Colonic mucosa (tissue), 4 donors: ENCODE measurements at places on chromosomes 2 and 18.
A peak's percentile ranks its signal among the peaks of the same experiment; 100 is the strongest.

DNA sequence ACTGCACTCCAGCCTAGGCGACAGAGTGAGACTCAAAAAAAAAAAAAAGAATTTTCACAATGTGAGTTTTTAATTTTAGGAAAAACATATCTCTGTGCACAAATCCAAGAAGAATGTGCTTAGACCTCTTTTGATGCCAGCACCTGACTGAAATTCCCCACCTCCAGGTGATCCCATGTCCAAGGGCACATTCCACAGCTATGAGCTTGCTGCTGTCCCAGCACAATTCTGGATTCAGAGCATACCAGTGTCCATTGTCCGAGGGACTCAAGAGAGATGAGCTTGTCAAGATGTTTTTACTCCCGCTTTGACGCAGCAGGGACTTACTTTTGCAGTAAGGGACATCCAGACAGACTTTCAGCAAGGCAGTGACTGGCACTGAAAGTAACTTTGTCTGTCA lies 489.1 kb upstream of the ACVR2A start:
- no peaks in the 10 kb centered on the region for H3K36me3 ChIP-seq
- H3K27ac ChIP-seq, result no peak overlapping the region
- no peaks in the 10 kb centered on the region for H3K27me3 ChIP-seq
- no peaks in the 10 kb centered on the region for H3K4me1 ChIP-seq
- H3K4me3 ChIP-seq, result no peak overlapping the region

GRCh38 chr2:233247744-233248143 lies 3.7 kb upstream of the ATG16L1 start:
- no peaks in the 10 kb centered on the region for H3K36me3 ChIP-seq
- H3K4me3 ChIP-seq, result no peak overlapping the region
- H3K27me3 ChIP-seq, result no peaks in the 10 kb centered on the region
- DNase-seq, result no peak

DNA sequence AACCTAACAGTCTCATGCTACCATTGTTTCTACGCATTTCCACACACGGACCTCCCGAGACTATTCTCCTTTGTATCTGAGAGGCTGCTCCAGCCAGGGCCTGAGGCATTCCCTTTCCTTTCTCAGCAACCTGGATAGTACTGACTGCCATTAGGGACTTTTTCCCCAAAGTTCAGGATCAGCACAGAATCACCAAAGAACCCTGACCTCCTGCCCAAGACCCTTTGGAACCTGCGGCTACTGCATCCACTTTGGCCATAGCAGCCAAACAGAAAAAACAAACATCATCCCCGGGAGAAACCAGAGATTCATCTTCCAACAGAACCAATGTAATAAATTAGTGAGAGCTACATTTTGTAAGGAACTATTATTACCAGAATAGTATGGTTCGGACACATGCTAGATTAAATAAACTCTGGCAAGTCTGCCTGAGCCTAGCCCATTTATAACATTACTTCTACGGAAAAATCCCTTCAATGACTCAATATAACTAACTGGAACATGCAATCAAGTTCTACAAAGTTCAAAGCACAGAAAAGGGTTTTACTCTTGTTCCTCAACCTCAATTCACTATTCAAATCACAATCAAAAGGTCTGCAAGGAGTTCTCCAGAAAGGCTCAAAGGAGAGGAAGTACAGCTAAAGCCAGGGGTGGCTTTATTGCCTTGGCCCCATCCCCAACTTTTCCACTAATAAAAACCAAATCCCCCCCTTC lies 51.8 kb downstream of the LPIN2 start:
- H3K27me3 ChIP-seq, result no peaks in the 10 kb centered on the region
- no peaks in the 10 kb centered on the region for H3K4me1 ChIP-seq
- no peaks in the 10 kb centered on the region for H3K36me3 ChIP-seq
- no peak for DNase-seq

- H3K36me3 ChIP-seq, result no peaks in the 10 kb centered on the region
- H3K27me3 ChIP-seq, result no peaks in the 10 kb centered on the region
- H3K27ac ChIP-seq, result no peak overlapping the region
- H3K4me3 ChIP-seq, result no peak overlapping the region
- H3K4me1 ChIP-seq, result no peaks in the 10 kb centered on the region
- no peak for DNase-seq
These were observed 17.6 kb upstream of the SLC9A2 start for GRCh38 chr2:102601730-102602129.

- DNase-seq, result no peak
- no peak overlapping the region for H3K27ac ChIP-seq
- no peaks in the 10 kb centered on the region for H3K4me1 ChIP-seq
- H3K36me3 ChIP-seq, result no peaks in the 10 kb centered on the region
- H3K27me3 ChIP-seq, result no peaks in the 10 kb centered on the region
- no peak overlapping the region for H3K4me3 ChIP-seq
These were observed 367.1 kb downstream of the HRH4 start for GRCh38 chr18:24827501-24827900.

DNA sequence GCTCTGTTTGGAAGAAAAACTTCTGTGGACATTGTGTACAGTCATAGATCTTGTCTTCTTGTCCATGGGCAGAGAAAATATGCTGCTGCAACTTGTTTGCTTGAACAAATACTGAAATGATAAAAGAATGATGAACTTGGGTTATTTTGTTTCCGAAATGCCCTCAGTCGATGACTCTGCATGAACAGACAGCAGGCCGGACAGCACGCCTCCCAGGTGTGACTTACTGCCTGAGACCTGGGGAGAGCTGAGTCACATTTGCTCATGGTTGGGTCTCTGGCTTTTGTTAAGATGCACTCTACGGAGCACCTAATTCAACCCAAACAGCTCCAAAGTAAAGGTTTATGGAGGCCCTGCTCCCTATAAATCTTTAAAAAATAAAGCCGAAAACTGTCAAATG lies 262.5 kb downstream of the ZNF521 start:
- H3K36me3 ChIP-seq, result no peaks in the 10 kb centered on the region
- H3K4me1 ChIP-seq, result no peaks in the 10 kb centered on the region
- no peak overlapping the region for H3K27ac ChIP-seq
- H3K4me3 ChIP-seq, result no peak overlapping the region
- no peak for DNase-seq

DNA sequence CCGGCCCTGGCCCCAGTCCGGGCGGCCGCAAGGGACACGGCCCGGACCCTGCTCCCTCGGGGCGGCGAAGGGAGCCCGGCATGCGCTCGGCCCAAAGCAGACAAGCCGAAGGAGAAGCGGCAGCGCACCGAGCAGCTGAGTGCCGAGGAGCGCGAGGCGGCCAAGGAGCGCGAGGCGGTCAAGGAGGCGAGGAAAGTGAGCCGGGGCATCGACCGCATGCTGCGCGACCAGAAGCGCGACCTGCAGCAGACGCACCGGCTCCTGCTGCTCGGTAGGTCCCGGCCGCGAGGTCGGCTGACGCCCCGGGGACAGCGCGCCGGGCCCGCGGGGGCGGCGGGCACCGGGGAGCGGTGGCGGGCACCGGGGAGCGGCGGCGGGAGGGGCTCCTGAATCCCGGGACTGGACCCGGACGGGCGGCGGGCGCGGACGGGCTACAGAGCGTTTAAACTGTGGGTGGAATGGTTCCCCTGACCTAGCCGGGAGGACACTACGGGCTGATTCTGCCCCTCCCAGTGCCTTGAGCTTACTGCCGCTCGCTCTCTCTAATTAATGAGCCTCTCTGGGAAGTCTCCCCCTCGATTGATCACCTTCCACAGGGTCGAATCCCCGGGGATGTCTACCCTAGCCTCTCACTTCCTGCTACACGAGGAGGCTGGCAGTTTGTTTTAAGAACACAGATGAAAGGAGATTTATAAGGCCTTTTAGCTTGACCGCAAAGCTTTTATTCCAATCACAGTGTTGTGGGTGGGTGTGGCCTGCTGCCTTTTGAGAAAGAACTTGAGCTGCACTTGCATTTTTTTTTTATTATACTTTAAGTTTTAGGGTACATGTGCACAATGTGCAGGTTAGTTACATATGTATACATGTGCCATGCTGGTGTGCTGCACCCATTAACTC lies 853 bp downstream of the GNAL start:
- H3K27me3 ChIP-seq, result peaks cover 13% of the 10 kb centered on the region
- peak; percentile 20 for DNase-seq
- H3K27ac ChIP-seq, result peak overlapping the region; percentile 40
- no peaks in the 10 kb centered on the region for H3K36me3 ChIP-seq

- no peak overlapping the region for H3K4me3 ChIP-seq
- H3K4me1 ChIP-seq, result peaks cover 5% of the 10 kb centered on the region
- H3K27me3 ChIP-seq, result no peaks in the 10 kb centered on the region
- H3K27ac ChIP-seq, result no peak overlapping the region
- no peak for DNase-seq
These were observed 48.3 kb upstream of the ACAA2 start for GRCh38 chr18:49861659-49862058.

GRCh38 chr2:172038604-172039003 lies 38.9 kb downstream of the METAP1D start:
- no peaks in the 10 kb centered on the region for H3K36me3 ChIP-seq
- no peak overlapping the region for H3K4me3 ChIP-seq
- no peak for DNase-seq
- no peaks in the 10 kb centered on the region for H3K27me3 ChIP-seq
